ENCODE measurements at places on chromosomes 2 and 18.

DNA sequence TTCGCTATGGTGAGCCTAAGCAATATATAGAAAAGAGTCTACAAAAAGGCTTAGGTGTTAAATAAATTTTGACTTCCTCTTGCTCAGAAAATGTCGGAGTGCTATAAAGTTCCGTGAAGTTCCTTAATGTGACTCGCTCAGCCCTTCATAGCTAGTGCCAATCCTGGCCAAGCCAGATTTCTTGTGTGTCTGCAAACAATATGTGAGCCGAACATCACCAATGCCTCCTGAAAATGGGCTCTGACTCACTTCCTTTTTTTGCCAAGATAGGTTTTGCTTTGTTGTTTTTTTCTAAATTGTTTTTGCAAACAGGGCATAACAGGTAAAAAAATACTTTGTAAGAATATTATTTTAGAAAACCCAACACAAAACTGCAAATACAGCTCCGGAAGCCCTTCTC is 26.1 kb downstream of the CDC42EP3 start:
- no peak for DNase-seq

DNA sequence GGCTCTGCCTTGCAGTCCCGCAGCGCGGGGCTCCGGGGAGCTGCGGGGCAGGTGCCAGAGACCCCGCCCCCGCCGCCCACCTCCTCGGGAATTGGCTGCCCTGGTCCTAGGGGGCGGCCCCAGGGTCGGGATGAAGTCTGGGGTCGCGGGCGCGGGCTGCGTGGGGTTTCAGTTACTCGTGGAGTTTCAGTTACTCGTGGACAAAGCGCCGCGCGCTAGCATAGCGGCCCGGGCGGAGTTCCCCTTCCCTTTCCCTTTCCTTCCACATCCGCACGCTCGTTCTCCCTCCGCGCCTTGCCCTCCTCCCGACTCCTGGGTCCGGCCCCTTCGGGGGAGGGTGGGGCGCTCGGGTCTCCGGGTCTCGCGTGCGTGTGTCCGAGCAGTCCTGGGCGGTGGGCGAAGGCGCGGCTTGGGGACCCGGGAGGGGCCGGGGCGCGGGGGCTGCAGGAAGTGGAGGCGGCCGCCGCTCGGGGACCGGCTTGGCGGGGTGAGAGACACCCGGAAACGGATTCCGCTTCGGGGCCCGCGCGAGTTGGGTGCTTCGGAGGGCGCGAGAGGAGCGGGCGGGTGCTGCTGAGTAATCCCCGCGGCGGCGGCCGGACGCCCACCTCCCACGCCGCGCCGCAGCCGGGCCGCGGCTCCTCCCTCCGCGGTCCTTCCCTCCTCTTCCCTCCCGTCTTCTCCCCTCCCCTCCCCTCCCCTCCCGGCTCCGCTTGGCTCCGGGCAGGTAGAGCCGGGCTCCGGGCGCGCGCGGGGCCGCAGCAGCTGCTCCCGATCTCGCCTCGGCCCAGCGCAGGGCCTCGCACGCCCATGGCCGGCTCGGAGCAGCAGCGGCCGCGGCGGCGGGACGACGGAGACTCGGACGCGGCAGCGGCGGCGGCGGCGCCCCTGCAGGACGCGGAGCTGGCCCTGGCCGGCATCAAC is at the start of gene TTC39C:
TSS of gene TTC39C (plus strand) at position 693 of the 924 bp plus-strand sequence. CDS start at position 811, 118 bp downstream.
- DNase-seq: no peak

- no peak for DNase-seq
Measured at GRCh38 chr2:143128681-143129580, at the start of gene ARHGAP15. ARHGAP15 (plus strand) TSS chr2:143129419.

DNA sequence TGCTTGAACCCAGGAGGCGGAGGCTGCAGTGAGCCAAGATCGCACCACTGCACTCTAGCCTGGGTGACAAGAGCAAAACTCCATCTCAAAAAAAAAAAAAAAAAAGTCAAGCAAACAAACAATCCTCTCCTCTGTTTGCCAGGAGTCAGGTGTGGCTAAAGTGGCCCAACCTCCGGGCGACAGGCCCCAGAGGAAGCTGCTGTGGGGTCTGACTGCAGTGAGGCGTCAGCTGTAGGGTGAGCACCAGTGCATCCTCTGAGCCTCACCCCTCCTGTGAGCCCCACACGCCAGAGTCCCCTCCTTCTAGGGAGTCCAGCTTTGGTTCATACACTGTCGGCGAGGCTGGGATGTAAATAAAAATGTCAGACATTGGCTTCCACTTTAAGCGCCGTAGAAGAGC is 76.5 kb upstream of the HS6ST1 start:
- no peak for DNase-seq

DNA sequence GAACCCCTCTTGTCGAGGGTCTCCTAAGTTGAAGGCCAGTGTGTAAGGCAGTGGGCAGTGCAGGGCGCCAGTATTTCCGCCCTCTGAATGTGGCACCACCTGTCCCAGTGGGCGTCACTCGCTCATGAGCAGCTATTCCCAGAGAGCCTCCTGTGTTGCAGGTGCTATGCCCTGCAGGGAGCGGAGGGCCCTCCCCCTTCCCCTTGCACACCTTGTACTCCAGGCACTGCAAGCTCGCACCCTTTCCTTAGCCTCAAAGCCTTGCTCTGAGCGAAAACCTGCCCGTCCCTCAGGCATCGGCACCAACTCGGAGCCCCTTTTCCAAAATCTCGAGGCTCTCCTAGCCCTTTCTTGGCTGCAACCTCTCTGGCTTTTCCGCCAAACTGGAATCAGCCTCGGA is 282.7 kb downstream of the AGAP1 start:
- DNase-seq: no peak

- DNase-seq: no peak
Measured at GRCh38 chr2:160253440-160254188, 53.5 kb upstream of the ITGB6 start.

GRCh38 chr2:171238946-171239345 is 78.3 kb upstream of the TLK1 start:
- DNase-seq: no peak

- DNase-seq: no peak
Measured at GRCh38 chr18:25177631-25178030, 174.3 kb downstream of the ZNF521 start.

GRCh38 chr2:48120759-48121242 is 214.5 kb upstream of the FBXO11 start:
- no peak for DNase-seq

DNA sequence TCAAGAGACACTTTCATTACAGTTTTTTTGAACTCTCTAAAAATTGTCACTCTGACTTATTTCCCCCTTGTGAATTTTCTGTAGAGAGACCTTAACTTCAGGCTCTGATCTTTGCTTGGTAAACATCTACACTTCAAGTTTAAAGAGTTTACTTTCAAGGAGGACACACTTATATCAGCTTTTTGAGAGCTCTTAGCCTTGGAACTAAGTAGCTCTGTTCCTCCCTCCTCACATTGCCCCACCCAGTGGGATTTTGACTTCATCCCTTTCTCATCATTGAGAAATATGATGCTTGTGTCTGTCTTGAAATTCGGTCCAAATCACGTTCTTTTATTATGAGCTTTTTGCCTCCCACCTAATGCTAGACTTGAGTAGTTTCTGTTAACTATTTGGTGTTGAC is 433.4 kb upstream of the MEIS1 start:
- DNase-seq: no peak

- no peak for DNase-seq
Measured at GRCh38 chr2:99706735-99707134, 216.9 kb upstream of the REV1 start.

- DNase-seq: no peak
Measured at GRCh38 chr2:157699009-157699408, 70.3 kb upstream of the ACVR1C start.

GRCh38 chr2:88067598-88067997 is at the start of gene SMYD1:
SMYD1 (plus strand) TSS chr2:88067825; CDS start chr2:88067865, 40 bp downstream.
- no peak for DNase-seq

DNA sequence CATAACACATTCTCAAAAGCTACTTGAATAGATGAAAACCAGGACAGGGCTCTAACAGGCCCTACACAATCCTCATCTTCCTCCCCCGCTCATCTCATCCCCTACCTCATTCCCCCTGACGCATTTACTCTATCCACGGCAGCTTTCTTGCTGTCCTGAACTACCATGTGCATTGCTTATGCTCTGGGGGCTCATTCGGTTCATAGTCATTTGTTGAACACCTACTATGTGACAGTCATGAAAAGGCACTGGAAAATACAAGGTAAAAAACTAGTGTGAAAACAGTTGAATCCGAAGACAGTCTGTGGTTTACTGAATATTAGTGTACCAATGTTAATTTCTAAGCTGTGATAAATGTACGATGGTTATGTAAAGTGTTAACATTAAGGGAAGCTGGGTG is 797 bp downstream of the EIPR1 start:
- DNase-seq: no peak

DNA sequence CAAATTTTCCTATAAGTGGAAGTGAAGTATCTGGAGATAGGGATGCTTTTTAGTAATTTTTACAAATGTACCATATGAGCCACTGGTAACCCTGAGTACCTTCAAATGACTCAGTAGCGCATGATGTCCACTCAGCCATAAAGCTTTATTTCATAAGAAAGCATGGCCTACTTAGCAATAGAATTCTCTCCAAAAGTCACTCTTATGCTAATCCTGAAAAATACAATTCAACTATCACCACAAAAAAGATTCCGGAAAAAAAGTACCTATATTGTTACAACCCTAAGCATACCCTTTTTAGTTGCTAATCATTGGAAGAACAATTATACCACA is 732.2 kb downstream of the SOCS6 start:
- DNase-seq: no peak

DNA sequence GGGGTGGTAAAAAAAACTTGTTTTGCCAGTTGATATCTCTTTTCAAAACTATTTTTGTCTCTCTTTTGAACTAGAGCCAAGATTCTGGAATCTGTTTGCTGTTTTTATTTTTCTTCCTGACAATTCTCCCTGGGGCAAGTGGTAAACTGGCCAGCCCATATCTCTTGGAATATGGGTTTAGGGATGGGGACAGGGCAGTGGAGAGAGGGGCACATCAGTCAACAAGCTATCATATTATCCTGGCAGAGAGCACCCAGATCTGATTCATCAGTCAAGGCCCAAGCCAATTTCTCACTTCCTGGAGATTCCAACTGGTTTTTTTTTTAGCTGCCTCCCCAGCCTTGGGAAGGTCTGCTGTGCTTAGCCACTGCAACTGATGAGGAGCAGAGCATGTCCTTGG is 52.3 kb downstream of the ARHGAP28 start:
- no peak for DNase-seq

GRCh38 chr18:9619990-9620389 is 5.6 kb upstream of the PPP4R1 start:
- DNase-seq: no peak

DNA sequence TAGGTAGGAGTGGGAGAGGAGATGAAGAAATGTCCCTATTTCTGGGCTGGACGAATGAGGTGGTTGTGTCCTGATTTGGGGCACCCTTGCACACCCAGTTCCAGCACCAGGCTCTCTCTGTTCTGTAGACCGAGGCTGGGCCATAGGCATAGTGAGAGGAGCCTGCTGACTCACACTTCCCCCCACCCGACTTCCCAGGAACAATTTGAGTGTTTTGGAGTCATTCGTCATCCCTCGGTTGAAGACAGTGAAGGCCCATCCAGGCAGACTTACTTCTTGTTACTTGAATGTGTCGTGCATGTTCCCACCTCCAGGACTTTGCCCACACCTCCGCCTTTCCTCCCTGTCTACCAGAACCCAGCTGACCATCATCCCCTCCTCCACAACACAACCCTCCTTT is 179.1 kb downstream of the HAUS1 start:
- no peak for DNase-seq

DNA sequence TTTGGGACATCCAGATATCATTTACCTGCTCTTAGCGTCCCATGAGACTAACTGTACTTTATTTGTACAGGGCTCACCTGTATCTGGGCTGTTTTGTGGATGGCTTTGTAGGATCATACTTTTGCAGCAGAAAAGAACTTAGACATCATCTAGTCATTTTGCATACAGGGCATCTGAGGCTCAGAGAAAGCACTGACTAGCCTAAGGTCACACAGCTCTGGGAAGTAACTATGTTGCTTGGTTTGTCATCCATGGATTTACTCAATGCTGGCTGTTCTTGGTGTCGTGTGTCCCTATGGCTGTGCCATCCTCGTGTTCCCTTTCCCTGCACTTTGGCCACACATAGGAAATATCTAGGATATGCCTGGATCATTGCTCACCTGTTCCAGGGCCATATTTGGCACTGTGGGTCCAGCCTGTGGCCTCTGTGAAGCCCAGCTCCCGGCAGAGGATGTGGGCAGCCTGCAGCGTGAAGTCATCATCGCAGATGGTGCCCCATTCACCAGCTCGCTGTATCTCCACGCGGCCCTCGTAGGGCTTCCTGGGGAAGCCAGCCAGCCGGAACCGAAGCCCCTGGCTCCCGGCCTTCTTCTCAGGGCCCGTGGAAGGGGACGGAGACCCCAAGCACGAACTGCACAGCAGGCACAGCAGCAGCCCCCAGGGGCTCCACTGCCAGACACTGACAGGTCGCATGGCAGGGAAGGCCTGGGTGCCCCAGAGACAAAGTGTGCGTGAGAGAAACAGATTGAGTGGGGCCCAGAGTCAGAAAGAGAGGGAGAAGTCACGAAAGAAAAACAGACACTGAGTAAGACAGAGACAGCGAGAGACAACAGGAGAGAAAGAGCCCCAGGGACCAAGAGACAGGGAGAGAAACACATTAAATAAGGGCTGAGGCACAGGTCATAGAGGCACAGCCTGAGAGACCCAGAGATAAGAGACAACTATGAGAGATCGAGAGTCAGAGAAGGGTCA is 1.5 kb downstream of the LOXL3 start:
- DNase-seq: no peak

DNA sequence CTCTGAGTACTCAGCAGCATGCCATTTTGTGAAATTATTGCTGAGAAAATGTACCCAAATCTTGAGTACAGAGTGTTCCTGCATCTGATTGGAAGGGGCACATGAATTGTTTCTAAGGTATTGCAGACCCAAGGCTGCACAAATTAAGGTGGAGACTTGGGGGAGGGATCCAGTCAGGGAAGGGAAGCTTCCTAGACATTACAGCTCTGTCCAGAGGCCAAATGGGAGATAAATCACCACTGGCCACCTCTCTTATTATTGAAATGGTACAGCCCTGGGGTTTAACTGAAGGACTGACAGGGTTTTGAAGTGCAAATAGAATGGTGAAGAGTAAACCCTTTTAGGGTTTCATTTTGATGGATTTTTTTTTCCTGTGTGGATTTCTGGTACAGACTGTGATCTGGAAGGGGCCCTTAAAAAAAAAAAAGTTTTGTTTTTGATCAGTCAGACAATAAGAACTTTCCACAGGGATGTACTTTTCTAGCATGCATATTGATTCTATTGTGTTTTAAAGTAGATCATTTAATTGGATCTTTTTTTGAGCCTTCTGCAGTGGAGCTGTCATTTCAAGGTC is 119.4 kb downstream of the GREB1L start:
- DNase-seq: no peak

Measured in fibroblast of skin of left biceps (primary cell).